ENCODE measurements at places on chromosomes 2 and 18.

GRCh38 chr18:9417073-9417851, 58.1 kb upstream of the RALBP1 start:
- DNase-seq, result no peak

GRCh38 chr18:7711495-7711894, 144.4 kb downstream of the PTPRM start:
- DNase-seq, result no peak

GRCh38 chr2:181948227-181948626, 37.4 kb upstream of the PPP1R1C start:
- no peak for DNase-seq

- DNase-seq, result no peak
Observed at GRCh38 chr2:54081574-54081973, 33.8 kb upstream of the ACYP2 start.

Measured in activated naive CD4-positive, alpha-beta T cell (primary cell).